Activated T-cell treated with anti-CD3 and anti-CD28 coated beads, Interleukin-2, amount 50 U/mL, for 72 hours (primary cell): ENCODE measurements at places on chromosomes 7 and 10.

DNA sequence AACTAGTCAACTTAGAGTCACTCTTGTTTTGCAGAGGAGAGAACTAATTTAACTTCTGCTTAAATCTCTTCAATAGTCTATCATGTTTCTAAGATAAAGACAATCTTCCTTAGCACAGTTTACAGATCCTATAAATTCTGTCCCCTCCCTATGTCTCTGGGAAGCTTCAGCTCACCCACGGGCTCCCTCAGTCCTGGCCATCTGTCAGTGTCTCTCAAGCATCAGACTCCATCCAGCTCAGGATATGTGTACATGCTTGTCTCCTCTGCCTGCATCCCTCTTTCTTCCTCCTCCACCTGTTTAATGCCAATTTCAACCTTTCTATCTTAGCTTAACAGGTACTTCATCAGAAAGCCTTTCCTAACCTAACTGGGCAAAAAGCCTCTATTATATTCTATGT, 177.1 kb upstream of the PTER start:
- DNase-seq = no peak

- DNase-seq = no peak
Measured at GRCh38 chr10:19431622-19432351, 383.2 kb downstream of the MALRD1 start.

DNA sequence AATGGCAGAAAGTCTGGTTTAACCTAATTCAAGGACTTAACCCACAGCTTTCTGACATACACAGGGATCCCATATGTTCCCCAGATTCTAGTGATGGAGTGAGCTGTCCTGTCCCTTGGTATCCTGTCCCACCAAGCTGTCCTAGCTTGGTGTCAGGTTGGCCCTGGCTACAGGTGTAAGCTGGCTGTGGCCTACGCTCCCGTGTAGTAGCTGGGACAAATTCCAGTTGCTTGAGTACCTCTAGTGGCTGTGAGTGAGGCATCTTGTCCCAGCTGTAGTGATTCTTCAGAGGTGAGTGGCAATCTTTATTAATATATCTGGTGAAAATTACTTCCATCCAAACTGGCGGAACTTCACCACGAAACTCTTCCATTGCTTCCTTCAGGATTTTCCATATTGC, 105.2 kb upstream of the FAM171A1 start:
- DNase-seq = no peak

- no peak for DNase-seq
Measured at GRCh38 chr7:116100626-116101025, 70.1 kb upstream of the TFEC start.
